ENCODE measurements at places on chromosomes 7 and 10. TPM values are rescaled to one million over a fixed set of nuclear protein-coding genes. Genes with fewer than 3 reads are reported as not detected.

MACC1 gene
- polyA plus RNA-seq: under 0.01 TPM

NUTM2E gene
- polyA plus RNA-seq: not detected

SORBS1 gene
- polyA plus RNA-seq: 355 TPM

PNLIPRP3 gene
- not detected for polyA plus RNA-seq

- no peak for DNase-seq
Observed at GRCh38 chr7:93015101-93015778, 102.5 kb downstream of the SAMD9 start.

DNA sequence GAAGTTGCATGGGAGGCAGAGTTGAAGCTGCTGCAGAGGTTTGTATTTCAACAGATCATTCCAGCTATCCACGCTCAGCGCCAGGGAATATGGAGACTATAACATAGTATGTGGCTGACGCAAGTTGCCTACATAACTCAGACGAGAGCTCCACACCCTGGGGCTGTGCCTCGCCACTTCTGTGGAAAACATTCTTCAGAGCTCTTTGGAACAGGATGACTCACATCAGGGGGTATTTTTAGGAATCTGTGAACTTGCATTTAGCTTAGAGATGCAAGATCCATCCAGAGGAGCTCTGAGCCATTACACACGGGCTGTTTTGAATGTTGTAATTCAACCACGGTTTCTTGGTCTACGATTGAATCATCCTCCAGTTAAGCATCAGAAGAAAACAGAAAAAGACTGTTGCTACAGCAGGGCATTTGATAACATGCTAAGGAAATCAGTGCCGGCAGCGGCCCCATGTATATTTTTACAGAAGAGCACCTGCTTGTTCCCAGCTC, 481.5 kb upstream of the AKR1E2 start:
- peak; percentile 65 for DNase-seq

NPSR1 gene
- polyA plus RNA-seq: not detected

GRCh38 chr7:52431082-52431815, 604.2 kb upstream of the POM121L12 start:
- no peak for DNase-seq

GDF2 gene
- polyA plus RNA-seq: not detected

All from heart left ventricle (tissue), 16 donors.